GM23338 (cell line): ENCODE measurements at places on chromosomes 6 and 20. TPM values are rescaled to one million over a fixed set of nuclear protein-coding genes. Genes with fewer than 3 reads are reported as not detected.

GRCh38 chr6:55953335-55953734 is 77.9 kb upstream of the BMP5 start:
- H3K4me1 ChIP-seq = peaks cover 12% of the 10 kb centered on the region; the same call in 1 of the 2 replicates
- H3K27me3 ChIP-seq = no peaks in the 10 kb centered on the region
- H3K4me3 ChIP-seq = no peak overlapping the region
- no peak for DNase-seq
- no peaks in the 10 kb centered on the region for H3K36me3 ChIP-seq

DNA sequence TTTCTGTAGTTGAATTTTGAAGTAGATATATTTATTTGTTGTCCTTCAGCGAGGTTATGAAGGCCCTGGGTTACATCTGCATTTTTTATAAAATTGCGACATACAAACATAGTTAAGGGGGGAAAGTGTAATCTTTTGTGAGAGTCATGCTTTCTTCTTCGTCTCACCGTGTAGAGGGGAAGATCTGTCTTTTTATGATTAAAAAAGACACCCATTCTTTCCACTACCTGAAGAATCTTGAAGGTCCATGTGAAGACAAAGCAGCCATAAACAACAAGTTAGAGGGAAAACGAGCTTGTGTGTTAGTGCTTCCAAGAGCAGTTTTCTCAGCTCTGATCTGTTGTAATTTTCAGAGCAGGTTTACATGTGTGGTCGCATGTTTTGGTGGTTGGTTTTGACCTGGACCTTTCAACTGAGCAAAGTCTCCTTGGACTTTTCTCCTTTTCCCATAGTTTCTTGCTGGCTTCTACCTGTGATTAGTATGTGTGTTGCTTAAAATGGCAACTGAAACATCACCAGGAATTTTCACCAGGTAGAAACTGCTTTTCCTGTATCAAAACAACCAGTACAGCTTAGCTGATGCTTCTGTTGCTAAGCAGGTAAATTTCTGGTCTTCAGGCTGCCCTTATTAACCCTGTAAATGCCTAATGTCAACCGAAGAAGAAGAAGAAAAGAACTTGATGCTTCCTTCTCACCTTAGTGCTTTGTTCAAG is 37.3 kb downstream of the RREB1 start:
- H3K27me3 ChIP-seq = no peaks in the 10 kb centered on the region
- peaks cover 56% of the 10 kb centered on the region for H3K4me1 ChIP-seq
- peak; percentile 48 for DNase-seq

- peak; percentile 93 for DNase-seq
- no peak overlapping the region for H3K27ac ChIP-seq
- H3K4me1 ChIP-seq = peaks cover 23% of the 10 kb centered on the region; the same call in 1 of the 2 replicates
- peak overlapping the region; percentile 62 for H3K4me3 ChIP-seq
- H3K27me3 ChIP-seq = peaks cover 50% of the 10 kb centered on the region
Observed at GRCh38 chr20:64083378-64083803, 807 bp downstream of the LKAAEAR1 start.

- H3K27me3 ChIP-seq = no peaks in the 10 kb centered on the region
- no peak for DNase-seq
- H3K27ac ChIP-seq = no peak overlapping the region
- H3K4me3 ChIP-seq = no peak overlapping the region
- no peaks in the 10 kb centered on the region for H3K36me3 ChIP-seq
Observed at GRCh38 chr6:119484598-119484997, 135.0 kb upstream of the MAN1A1 start.

DNA sequence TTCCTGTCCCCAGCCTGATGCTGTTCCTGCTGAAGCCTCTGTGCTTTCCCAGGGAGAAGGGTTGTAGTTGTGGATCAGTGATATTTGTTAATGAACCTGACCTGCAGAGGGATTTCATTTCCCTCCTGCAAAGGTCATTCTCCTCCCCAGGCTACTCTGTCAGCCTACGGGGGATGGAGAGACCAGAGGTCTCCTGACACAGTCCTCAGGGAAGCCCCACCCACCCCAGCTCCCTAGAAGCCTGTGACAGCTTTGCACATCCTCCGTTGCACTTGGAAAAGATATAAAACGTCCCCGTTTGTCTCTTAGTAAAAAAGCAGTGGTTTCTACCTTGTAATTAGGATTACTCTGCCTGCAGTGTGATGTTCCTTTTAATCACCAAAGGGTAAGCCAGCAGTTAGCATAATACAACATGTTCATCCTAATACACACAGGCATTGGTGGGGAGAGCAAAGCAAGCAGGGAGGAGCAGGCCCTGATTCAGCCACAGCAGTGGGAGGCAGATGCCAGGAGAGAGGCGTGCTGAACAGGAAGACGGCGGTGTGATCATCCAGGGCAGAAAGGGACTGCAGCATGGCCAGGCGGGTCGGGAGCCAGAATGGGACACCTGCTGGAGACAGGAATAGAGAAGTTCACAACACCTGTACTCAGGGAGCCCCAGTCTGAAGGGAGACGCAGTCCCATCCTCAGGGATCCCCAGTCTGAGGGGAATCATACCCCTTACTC is 293.5 kb downstream of the LRFN2 start:
- peaks cover 24% of the 10 kb centered on the region for H3K4me1 ChIP-seq
- H3K27me3 ChIP-seq = no peaks in the 10 kb centered on the region

DNA sequence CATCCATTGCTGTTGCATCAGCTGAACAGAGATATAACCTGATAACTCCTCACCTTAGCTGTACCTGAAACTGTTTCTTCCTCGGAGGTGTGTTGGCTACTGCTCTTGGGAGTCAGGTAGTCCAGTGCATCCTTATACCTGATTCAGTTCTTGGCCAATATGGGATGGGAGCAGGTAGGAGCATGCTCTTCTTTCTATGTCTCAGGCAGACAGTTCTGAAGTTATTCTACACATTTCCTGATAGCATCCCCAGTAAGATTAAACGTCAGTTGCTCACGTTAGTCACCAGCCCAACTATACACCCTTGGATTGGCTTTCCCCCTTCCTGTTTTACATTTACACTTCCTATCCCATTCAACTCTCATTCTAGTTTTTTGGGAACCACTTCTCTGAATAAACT is 244.3 kb upstream of the FLRT3 start:
- no peak overlapping the region for H3K27ac ChIP-seq
- H3K4me3 ChIP-seq = no peak overlapping the region
- H3K4me1 ChIP-seq = no peaks in the 10 kb centered on the region
- H3K36me3 ChIP-seq = no peaks in the 10 kb centered on the region

DNA sequence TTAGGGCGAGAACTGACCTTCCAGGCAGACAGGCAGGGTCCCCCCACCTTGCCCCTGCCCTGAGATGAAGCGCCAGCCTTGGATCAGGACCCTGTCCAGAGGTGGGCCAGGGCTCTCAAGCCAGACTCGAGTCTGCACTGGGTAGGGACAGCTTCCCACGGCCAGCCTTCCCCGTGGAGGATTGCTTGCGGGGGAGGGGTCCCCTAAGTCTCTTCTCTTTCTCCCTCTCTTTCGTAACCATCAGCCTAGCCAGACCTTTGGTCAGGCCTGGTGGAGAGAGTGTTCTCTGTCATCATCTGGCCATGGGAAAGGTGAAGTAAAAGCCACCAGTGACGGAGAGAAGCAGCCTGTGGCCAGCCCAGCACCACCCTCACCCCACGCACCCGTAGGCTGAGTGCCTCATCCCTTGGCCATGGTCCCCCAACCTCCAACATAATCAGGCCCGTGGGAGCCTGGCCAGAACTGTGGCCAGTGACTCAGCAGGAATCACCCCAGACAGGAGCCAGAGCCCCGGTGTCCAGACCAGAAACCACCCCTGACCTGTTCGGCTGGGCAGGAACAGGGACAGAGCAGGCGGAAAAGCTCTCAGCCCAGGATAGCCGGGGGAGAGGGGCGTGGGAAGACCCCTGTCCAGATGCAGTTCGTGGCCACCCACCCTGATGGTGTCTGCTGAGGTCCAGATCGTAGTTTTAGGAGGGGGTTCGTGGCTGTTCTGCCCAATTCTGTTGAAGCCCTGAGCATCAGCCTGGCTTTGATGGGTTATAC is 47.1 kb downstream of the SNAI1 start:
- H3K4me3 ChIP-seq = no peak overlapping the region
- H3K27me3 ChIP-seq = no peaks in the 10 kb centered on the region
- no peaks in the 10 kb centered on the region for H3K36me3 ChIP-seq
- H3K4me1 ChIP-seq = no peaks in the 10 kb centered on the region

DNA sequence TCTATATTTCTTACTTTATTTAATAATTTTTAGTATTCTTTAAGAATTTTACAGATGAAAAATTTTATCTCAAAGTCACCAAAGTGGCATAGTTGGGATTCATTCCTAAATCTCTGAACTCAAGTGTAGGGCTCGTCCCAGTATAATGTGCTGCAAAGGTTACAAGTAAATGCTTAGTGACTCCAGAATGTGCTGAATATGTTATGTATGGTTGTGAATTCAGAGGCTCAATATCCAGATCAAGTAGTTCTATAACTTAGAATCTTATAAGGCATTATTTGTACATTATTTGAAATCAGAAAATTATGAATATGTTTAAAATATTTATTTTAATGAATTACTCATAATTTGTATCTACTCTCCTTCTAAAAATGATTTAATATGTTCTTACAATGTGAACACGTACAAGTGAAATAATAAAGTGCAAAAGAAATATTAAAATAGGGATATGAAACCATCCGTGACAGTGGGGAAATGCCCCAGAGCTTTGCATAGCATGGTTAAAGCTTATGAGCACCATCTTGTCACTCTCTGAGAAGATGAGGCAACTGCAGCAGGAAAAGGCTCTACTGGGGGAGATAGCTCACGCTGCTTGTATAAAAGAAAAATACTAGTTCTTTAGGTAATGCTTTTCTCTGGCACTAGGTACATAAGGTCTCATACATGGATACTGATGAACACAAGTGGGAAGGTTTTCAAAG is 259.0 kb downstream of the FOXC1 start:
- H3K27me3 ChIP-seq = no peaks in the 10 kb centered on the region
- no peak overlapping the region for H3K4me3 ChIP-seq

- no peak overlapping the region for H3K4me3 ChIP-seq
- no peaks in the 10 kb centered on the region for H3K36me3 ChIP-seq
- peaks cover 8% of the 10 kb centered on the region; the same call in 1 of the 2 replicates for H3K4me1 ChIP-seq
- DNase-seq = no peak
- H3K27ac ChIP-seq = no peak overlapping the region
- H3K27me3 ChIP-seq = no peaks in the 10 kb centered on the region
Observed at GRCh38 chr6:84282550-84282949, 55.1 kb upstream of the CEP162 start.

GRCh38 chr6:44269921-44270525 is at the start of gene TMEM151B:
Gene TMEM151B (plus strand): TSS chr6:44270450. CDS start chr6:44270743, 293 bp downstream.
- DNase-seq = peak; percentile 71
- peaks cover 14% of the 10 kb centered on the region for H3K4me1 ChIP-seq
- H3K4me3 ChIP-seq = peak within 1 kb of the TSS; percentile 65
- peaks cover 21% of the 10 kb centered on the region for H3K27me3 ChIP-seq
- H3K36me3 ChIP-seq = no peaks in the 10 kb centered on the region
- H3K27ac ChIP-seq = no peak within 1 kb of the TSS

DNA sequence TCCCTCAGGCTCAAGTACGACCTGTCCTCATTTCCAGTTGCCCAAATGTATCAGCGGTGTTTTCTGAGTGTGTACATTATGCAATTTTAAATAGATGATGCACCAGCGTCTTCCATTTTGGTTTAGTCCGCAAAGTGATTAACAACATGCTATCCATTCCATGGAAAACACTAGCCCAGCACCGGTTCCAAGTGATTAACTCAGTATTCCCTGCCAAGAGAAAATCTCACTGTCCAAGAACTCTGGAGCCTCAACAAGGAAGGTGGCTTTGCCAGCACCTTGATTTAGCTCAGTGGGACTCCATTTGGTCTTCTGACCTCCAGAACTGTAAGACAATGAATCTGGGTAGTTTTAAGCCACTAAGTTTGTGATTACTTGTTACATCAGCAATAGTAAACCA is 107.2 kb downstream of the FOXC1 start:
- H3K36me3 ChIP-seq = no peaks in the 10 kb centered on the region
- DNase-seq = no peak
- no peak overlapping the region for H3K27ac ChIP-seq
- no peaks in the 10 kb centered on the region for H3K27me3 ChIP-seq
- H3K4me3 ChIP-seq = no peak overlapping the region

GRCh38 chr20:4605166-4605565 is 116.5 kb upstream of the PRND start:
- no peaks in the 10 kb centered on the region for H3K4me1 ChIP-seq
- H3K27me3 ChIP-seq = no peaks in the 10 kb centered on the region
- no peak overlapping the region for H3K27ac ChIP-seq
- no peaks in the 10 kb centered on the region for H3K36me3 ChIP-seq

Gene FRK
- 0.12 and 0.24 TPM in 2 replicates for total RNA-seq

Gene PDE7B
- 0.07 TPM in 1 of 2 replicates, not detected in the other for total RNA-seq

Gene GRM4
- 24.4 and 30.6 TPM in 2 replicates for total RNA-seq

Gene BLOC1S5
- total RNA-seq = 14.9 and 17.3 TPM in 2 replicates

Gene IL20RA
- 2.4 and 3.5 TPM in 2 replicates for total RNA-seq

Gene MGME1
- 41.5 and 43.1 TPM in 2 replicates for total RNA-seq

Gene BTN3A1
- total RNA-seq = 4.0 and 4.3 TPM in 2 replicates

Gene SLC35D3
- total RNA-seq = 0.59 and 1.5 TPM in 2 replicates

Gene OR2B6
- total RNA-seq = not detected in 2 replicates

Gene FAM209B
- total RNA-seq = not detected in 2 replicates
